ENCODE measurements at places on chromosomes 11 and 22.

- no peak for DNase-seq
These were observed 522 bp downstream of the TOB2 start for GRCh38 chr22:41446057-41446501.

GRCh38 chr11:94749369-94749768, 18.8 kb upstream of the AMOTL1 start:
- DNase-seq: no peak

DNA sequence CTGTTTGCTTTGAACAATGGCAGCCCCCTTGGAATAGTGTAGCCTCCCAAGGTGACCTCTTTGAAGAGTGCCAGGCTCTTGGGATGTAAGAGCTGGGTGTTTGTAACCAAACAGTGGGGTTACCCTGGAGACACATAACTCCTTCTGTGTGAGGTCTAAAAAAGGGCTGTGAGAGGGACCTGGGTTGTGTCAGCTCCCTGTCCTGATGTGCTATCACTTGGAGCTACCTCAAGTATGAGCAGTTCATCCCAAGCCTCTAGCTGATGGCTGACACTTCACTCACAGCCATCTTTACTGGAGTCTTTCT, 40.2 kb downstream of the TSPAN18 start:
- no peak for DNase-seq

DNA sequence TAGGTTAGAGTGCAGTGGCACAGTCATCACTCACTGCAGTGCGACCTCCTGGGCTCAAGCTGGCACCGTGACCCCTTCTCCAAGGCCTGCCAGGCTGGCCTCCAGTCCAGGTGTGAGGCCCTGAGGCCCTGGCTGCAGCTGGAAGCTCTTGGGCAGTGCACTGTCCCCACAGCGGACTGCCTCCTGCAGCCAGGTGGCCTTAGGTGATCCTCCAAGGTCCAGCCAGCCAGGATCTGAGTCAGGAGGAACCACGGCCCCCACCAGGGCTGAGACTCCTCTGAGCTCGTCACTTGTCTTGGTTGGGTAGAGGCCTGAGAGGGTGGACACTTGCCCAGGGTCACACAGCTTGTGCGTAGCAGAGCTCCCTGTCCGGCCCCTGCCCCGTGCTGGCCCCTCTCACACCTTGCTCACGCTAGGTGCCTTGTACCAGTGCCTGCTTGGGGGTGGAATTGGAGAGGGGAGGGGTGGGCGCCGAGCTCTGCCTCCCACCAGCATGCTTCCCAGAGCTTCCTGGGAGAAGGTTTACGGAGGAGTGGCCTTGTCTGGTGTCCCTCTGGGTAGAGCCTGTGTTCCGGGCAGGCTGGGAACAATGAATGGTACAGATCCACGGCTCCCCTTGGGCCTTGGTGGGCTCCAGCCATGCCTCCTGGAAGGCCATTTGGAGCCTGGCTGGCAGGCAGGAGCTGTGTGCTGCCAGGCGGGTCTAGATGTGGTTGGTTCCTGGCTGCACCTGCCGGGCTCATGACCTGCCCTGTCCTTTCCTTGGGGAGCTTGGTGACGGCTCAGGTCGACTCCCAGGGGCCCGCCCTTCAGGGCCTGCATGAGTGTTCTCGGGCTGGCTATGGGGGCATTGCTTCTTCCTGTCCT, 20.6 kb downstream of the KCNQ1 start:
- DNase-seq: no peak

DNA sequence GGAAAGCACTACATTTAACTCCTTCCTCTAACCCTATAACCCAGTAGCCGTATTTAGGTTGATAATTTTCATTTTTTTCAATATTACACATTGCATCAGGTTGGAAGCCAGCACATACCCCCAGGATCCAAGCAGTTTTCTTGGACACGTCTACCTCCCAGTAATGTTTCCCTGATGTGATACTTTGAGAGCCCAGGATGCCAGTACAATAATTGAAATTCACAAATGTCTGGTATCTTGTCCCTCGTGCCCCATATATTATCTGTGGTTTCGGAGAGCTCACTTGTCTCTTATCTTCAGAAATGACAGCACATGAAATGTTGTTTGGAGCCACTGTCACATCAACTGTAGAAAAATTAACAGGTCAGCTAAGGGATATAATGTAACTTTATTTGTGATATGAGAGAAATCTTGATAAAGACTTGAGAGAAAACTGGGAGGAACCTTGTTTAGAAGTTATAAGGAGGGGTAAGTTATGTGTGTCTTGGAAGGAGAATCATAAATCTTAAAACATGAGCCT, 19.8 kb downstream of the TRIM5 start:
- DNase-seq: no peak

GRCh38 chr11:121464352-121464946, 11.7 kb upstream of the SORL1-AS1 start:
- DNase-seq: peak; percentile 88

DNA sequence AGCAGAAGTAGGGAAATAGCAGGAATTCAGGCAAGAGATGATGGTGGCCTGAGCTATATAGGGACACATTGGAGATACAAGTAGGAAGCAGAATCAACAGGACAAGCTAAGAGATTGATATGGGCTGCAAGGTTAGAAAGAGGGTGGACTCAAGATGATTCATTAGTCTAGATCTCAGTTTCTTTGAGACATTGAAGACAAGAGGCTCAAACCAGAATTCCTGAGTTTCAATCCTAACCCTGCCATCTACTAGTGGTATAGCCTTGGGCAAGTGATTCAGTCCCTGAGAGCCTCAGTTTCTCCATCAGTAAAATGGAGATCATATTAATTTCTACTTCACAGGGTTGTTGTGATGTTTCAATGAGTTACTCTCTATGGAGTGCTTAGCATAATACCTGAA, 53.1 kb upstream of the NAV2 start:
- no peak for DNase-seq

DNA sequence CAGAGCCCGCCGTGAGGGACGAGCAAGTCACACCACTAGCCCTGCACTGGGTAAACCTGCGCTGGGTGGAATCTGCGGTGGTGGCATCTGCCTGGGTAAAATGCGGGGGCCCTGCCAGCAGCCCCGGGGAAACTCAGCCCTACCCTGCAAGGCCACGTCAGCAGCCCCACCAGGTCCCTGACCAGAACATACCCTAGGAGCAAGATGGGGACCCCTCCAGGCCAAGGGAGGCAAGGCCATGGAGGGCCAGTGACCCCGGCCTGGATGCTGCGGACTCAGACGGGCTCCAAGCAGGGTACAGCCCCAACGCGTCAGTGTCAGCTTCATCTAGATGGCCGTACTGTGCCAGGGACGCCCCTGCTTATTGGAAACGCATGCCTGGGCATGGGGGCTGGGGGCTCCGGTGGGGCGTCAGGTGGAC, 26.3 kb downstream of the TOLLIP start:
- DNase-seq: no peak

Measured in DMS79 treated with DMSO at 0.1 percent for 48 hours (cell line).